ENCODE measurements at places on chromosomes 12 and 14.
A peak's percentile ranks its signal among the peaks of the same experiment; 100 is the strongest.

GRCh38 chr12:118307069-118307954, 65.4 kb downstream of the TAOK3 start:
- DNase-seq = peak; percentile 81

DNA sequence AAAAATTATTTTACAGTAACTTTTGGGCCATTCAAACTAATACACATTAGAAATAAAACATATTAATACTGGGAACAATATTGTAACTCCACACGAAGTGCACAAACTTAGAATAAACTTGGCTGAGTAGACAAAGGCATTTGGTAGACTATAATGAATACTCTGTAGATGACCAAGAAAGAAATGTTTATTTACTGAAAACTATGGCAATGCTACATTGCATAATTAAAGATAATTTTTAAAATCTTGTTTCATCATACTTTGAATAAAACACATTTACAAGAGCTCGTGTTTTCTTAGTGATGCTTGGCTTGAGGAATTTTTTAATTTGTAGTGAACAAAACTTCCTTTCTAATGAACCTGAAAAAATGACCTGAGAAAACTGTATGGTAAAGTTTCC, 21.3 kb downstream of the RERG start:
- no peak for DNase-seq

- DNase-seq = no peak
These were observed 453.9 kb downstream of the ADAMTS20 start for GRCh38 chr12:43098071-43098470.

- DNase-seq = no peak
These were observed 37.1 kb downstream of the KIAA0586 start for GRCh38 chr14:58464652-58465051.

- no peak for DNase-seq
These were observed 8.4 kb downstream of the PCK2 start for GRCh38 chr14:24102357-24103048.

- no peak for DNase-seq
These were observed 268.2 kb downstream of the ADGRD1 start for GRCh38 chr12:131221957-131222328.

DNA sequence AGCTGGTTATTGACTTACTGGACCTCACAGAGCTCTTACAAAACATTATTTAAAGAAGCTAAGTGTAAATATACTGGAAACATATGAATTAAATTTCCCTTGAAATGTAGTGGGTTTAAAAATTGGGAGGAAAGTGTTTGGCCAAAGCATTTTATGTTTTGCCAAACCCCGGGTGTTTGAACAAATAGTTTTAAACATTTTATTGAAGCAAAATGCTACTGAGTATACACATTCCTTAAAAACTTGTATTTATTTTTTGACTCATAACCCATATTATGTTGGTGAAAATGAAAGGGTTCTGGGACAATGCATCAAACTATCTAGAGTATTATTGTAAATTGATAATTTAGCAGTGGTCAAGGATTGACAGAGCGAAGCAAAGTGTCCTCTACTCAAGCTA, 1048.5 kb downstream of the SLC6A15 start:
- no peak for DNase-seq

DNA sequence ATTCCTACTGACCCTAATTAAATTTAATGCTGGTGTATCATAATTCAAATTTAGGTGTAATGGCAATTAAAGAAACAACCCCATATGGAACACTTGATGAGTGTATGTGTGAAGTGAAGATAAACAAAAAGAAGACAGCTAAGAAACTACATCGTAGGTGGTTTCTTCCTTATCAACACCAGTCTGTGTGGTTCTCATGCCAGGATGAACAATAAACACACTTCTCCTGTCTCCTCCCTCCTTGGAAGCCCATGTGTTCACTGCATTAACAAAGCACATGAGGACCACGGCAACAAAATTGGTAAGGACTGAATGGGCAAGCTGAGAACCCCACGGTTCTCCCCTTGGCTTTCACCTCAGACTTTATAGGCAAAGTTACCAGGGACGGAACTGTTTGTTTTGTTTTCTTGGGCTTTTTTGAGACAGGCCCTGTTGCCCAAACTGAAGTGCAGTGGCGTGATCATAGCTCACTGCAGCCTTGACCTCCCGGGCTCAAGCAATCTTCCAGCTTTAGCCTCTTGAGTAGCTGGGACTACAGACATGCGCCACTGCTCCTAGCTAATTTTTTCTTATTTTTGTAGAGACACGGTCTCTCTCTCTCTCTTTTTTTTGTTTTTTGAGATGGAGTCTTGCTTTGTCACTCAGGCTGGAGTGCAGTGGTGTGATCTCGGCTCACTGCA, 71.0 kb downstream of the TRAFD1 start:
- DNase-seq = no peak

GRCh38 chr12:24423611-24424010, 474.1 kb upstream of the SOX5 start:
- no peak for DNase-seq

DNA sequence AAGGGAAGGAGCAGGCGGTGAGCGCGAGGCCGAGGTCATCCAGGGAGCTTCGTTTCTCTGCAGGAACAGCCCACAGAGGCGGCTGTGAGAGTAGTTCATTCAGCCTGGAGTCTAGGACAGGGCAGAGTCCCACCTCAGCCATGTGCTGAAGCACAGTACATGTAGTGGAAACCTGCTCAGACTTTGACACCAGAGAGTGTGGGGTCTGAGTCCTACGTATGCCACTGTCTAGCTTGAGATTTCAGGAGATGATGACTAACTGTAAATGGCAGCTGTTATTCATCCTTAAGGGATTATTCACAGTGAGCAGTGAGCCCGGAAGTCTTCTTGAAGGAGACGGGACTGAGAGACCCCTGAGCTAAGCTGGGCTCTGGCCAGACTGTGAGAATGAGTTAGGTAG, 938 bp upstream of the SLC6A13 start:
- DNase-seq = peak; percentile 48

DNA sequence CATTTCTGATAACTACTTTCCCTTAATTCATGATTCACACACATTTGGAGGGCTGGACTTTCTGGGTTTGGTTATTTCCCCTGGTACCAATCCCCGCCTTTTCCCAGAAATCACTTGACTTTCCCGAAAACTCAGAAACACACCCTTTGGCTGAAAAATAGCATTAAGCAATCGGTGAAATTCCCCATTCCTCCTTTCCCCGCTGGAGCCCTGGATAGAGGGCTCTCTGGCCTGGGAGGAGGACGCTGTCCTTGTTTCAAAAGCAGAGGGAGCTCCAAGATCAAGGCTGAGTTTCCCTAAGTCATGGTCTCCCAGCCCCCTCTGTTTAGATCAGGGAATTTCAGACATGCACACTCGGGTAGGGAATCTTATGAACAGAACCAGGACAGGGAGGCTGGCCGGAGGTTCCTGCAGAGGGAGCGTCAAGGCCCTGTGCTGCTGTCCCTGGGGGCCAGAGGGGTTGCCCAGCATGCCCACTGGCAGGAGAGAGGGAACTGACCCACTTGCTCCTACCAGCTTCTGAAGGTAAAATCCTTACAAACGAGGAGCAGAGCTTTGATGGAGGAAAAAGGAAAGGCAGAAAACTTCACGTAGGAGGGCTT, at the start of gene C1S:
C1S (plus strand) TSS at position 366 of the 602 bp plus-strand sequence. CDS start 1,195 bp downstream, outside the sequence.
- peak; percentile 89 for DNase-seq

DNA sequence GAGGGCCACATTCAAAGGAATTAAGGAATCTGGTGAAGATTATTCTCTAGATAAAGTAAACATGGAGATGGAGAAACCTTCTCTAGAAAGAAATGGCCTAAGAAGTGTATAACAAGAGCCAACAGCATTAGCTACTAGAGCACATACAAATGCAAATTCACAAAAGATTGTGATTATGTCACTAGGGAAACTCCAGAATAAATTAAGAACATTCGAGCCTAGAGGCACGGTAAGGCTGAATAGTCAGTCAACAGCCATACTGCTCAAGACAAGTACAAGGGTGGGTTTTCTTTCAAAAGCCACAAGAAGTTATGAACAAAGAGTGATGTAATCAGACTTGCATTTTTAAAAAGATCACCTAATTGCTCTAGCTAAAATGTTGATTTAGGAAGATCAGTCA, 25.4 kb downstream of the PPP4R3A start:
- peak; percentile 51 for DNase-seq

DNA sequence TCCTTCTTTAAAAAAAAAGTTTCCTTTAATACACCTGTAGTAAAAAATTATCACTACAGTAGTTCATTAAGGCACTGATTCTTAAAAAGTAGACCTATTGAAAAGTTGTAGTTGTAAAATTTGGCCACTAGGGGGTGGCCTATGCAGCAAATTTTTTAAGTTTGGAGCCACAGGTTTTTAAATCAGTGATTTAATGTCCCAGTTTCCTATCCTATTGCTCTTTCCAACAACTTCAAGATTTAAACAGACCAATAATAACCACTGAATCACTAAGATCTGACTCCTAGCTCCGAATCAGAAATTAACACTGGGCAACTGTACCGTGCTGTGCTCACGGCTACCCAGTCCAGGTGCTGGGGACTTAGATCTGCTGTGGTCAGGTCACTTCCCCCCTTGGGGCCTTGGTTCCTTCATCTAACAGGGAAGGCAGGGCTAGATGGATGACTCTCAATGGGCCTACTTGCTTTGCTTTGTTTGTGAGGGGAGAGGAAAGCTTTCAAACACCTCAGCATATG, 279.3 kb downstream of the MED13L start:
- peak; percentile 75 for DNase-seq

- DNase-seq = no peak
These were observed 136.6 kb downstream of the C12orf75 start for GRCh38 chr12:105466901-105467598.

GRCh38 chr12:27934276-27934675, 38.3 kb downstream of the PTHLH start:
- no peak for DNase-seq

DNA sequence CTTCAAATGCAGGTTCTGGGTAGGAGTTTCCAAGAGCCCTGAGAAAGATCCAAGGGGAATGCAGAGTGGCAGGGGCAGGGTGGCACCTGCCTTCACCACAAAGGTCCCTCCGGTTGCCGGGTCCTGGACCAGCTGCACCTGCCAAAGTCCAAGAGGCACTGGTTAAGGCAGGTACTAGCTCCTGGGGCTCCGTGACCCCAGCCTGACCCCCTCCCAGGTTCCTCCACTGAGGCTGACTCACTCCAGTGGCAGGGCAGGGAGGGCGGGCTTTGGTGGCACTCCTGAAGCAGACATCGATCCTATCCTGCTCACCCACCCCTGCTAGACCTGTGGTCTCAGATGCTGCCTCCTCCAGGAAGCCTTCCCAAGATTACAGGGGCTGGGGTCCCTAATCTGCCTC, 11.4 kb downstream of the RPS6KL1 start:
- DNase-seq = no peak

DNA sequence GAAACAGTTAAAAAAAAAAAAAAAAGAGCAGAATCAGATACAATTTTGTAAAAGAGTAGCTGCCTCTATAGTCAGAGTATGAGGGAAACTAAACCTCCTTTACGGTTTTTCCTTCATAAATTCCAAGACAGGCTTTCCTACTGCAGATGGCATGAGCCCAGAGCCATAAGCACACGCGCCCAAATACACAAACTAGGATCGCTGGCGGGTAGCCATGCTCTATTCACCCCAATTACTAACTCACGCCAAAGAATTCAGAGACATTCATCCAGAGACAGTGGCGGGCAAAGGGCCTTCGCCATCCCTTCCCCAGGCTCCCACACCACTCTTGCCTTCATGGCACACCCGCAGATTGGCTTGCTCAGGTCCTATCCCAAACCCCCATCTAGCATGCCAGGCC, 48.2 kb downstream of the MOK start:
- DNase-seq = no peak

- DNase-seq = no peak
These were observed 72.3 kb upstream of the TMCC3 start for GRCh38 chr12:94722664-94723063.

- no peak for DNase-seq
These were observed 12.1 kb downstream of the ITGB7 start for GRCh38 chr12:53194973-53195372.

- peak; percentile 71 for DNase-seq
These were observed 1.2 kb upstream of the WSB2 start for GRCh38 chr12:118061873-118062843.

- peak; percentile 34 for DNase-seq
These were observed 5.4 kb downstream of the FOS start for GRCh38 chr14:75283833-75284563.

DNA sequence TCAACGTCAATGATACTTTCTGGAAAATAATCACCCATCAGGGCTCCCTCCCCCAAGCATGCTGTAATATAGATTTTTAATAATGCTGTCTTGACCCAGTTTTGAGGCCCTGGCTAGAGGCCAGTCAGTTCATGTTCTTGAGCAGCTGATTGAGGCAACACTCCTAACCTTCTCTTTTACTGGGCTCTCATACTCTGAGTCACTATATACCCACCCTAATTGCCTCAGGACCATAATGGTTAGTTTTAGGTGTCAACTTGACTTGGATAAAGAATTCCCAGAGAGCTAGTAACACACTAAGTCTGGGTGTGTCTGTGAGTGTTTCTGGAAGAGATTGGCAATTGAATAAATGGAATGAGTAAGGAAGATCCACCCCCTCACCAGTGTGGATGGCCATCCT, 527.0 kb upstream of the ATP2B1 start:
- DNase-seq = no peak

DNA sequence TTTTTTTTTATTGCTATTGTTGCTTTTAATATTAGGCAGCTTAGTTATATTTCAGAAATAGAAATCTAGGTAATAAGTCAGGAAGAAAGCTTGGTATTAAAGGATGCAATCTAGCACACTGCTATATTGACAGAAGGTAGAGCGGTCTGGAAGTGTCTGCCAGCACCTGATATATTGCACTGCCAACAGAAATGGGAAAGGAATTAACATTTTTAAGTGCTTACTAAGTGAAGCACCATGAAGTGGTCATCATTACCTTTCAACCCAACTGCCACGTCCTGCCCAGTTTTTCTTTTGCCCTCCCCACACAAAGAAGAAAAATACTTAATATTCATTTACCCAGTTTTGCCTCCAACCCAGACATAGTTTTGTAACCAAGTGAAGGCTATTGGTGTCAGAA, 163.5 kb downstream of the KITLG start:
- no peak for DNase-seq

GRCh38 chr12:51905471-51906429, 1.6 kb upstream of the ACVRL1 start:
- no peak for DNase-seq

DNA sequence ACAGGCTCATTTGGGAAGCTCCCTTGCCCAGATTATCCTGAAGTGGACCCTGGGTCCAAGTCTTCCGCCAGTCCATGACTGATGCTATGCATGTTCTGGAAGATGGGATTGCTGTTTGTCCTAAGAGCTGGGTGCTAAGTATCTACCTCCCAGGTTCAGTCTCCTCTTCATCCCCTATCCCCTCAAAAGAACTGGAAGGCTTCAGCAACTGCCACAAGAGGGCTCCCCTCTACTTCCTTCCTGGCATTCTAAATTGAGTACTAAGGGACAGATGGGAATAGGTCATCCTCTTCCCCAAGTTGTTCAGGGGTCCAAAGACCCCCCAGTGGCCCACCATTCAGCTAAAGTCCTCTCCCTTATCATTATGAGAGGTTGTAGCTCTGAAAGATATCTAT, 9.0 kb upstream of the FKBP11 start:
- no peak for DNase-seq

DNA sequence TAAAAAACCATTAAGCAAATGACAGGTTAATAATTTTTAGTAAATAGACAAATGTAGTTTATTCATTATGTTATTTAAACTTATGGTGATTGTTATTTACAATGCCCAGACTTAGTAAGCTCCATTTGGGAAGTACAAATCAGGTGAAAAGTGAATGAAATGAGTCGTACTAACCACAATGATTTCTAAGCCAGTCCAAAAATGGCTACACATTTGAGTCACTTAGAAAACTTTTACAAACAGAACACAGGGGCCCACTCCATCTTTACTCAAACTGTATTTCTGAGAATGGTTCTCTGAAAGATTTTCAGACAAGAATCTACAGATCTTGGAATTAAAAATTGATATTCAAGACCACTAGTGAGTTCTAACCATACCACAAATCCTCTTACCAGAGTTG, 653.3 kb upstream of the MIS18BP1 start:
- DNase-seq = no peak

Measured in astrocyte of the hippocampus (primary cell).